ENCODE measurements at places on chromosomes 5 and 9.

DNA sequence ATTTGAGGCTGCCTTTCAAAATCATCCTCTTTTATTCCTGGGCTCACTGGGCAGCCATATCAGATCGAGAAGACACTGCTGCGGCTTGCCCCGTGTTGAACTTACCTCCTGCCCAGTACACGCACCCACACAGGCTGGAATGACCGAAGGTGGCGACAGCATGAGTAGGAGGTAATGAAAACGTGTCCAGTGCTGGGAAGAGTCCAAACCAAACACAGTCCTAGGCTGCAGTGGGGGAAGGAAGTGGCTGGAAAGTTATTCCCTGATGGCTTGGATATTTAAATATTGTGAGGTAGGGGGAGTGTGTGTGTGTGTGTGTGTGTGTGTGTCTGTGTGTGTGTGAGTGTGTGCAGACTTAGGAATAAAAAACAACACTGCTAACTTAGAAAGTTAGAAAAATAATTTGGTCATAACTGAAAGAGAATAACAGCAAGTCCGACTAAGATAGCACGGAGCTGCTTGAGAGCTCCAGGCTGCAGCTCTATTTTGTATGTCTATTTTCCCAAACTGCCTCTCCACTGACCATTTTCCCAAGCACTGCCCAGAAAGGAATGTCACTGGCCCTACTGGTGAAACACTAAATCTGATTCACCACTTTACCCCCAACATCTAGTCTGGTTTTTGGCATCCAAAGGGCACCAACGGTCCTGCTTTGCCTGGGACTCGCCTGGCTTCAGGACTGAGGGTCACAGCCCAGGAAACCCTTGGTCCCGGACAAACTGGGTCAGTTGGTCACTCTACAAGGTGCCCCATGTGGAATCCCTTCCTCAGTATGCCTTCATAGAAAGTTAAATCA, 41.2 kb downstream of the ANKH start:
- DNase-seq = no peak

- no peak for DNase-seq
Measured at GRCh38 chr9:138015021-138015829, 137.6 kb downstream of the CACNA1B start.

GRCh38 chr9:38164659-38165221, 95.7 kb upstream of the SHB start:
- no peak for DNase-seq

DNA sequence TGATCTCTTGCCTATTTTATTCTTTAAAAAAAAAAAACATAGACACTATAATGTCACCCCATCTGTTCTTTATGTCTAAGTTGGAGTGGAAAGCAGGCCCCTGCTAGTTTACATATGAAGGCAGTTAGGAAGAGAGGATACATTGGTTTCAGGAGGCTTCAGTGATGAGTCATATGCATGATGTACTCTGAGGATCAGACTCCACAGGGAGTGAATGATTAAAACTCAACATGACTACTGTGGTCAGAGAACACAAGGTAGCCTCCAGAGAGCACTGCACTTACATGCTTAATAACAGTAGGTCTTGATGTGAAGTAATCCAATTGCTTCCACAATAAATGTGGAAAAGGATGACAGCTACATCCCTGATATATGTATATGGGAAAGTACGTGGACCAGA, 22.7 kb upstream of the FSTL4 start:
- no peak for DNase-seq

DNA sequence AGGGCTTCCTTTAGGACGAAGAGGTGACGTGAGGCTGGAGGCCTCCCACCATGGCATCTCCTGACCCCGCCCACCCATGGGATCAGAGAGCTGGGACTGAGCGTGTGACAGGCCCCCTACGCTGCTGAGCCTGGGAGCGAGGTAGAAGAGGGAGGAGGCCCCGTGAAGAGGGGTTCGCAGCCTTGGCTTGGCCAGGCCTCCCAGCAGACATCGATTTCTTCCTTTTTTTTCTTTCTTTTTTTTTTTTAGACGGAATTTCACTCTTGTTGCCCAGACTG, 39.5 kb downstream of the PTGES start:
- DNase-seq = no peak

GRCh38 chr5:1517838-1518237, 5.9 kb downstream of the LPCAT1 start:
- no peak for DNase-seq

- no peak for DNase-seq
Measured at GRCh38 chr5:139186752-139187326, 11.3 kb downstream of the SIL1 start.

Data from hypothalamus (tissue), 51 donors.